ENCODE measurements at places on chromosomes 6 and 20.

- DNase-seq = no peak
Measured at GRCh38 chr6:110432285-110432900, 17.0 kb upstream of the DDO start.

- no peak for DNase-seq
Measured at GRCh38 chr20:20802328-20802727, 89.9 kb upstream of the RALGAPA2 start.

DNA sequence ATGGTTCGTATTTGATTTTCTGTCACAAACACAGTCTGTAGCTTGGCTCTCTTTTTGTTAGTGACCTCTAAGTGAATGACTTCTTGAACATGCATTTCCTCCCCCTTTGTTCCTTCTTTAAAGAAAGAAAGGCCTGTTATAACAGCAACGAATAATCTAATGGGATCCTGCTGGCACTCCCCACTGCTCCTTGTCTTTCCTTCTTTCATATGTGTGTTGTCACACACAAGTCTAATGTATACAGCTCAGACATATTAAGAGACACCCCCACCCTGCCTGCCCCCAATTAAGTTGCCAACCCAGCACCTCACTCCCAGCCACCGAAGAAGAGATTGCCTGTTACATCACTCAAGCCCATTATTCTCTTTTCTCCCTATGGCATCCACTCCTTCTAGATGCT is 4.9 kb upstream of the SAMD5 start:
- no peak for DNase-seq

DNA sequence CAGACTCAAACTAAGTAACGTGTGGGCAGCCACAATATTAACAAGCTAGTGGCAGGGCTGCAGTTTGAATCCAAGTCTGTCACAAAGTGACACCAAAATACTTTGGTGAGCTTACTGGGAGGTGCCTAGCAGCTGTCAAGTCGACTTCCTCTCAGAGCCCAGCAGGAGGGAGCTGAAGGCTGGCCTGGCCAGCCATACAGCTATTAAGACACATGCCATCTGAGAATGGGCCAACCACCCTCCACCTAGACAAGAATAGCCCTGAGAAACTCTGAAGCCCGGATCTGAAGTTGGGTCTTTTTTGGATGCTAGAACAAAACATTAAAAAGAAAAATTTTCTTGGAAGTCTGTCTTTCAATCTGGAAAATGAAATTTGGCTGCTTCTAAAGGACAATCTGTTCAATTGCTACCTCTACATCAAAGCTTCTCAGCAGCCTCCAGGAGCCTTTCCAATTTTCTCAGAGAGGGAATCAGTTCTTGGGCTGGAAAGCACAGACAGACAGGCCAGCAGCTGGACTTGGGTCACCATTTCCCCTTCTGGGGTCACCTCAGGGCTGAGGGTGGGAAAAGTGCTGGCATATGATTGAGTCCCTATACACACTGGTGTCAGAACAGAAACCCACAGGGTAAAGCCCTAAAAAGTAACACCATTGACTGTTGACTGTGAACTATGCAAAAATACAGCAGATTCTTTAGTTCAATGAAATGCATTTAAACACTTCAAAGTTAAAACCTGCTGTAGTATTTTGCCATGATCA is 42.9 kb downstream of the UQCC1 start:
- no peak for DNase-seq

- DNase-seq = no peak
Measured at GRCh38 chr6:6508643-6509042, 79.9 kb upstream of the LY86 start.

DNA sequence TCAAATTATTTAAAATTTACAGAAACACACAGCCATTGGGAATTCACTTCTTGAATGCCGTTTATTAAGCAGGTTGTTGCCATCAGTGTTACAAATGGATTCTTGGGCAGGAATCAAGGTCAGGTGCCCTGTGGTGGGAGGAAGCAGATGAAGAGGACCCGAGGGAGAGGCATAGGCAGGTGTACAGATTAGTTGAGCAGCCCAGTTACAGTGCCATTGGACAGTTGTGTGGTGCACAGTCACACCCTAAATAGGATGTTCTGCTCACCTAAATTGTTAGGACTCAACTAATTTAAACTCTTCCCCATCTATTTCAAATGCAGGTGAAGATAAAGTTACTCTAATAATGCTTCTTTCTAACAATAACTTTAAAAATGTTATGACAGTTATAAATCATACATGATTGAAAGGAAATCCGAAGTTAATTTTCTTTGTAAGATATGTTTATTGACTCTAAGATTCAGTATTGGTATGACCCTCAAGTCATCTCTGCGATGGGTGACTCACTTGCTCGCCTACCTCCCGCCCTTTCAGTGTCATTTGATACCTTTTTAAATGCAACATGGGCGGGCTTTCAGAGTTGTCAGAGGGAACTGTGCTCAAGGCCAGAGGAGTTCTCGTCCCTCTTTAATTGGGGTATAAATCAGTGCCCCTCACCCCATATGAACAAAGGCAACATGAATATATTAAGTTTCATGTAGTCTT is 35.1 kb downstream of the DSE start:
- DNase-seq = no peak

GRCh38 chr6:130694606-130695005 is 132.6 kb upstream of the SMLR1 start:
- DNase-seq = no peak

DNA sequence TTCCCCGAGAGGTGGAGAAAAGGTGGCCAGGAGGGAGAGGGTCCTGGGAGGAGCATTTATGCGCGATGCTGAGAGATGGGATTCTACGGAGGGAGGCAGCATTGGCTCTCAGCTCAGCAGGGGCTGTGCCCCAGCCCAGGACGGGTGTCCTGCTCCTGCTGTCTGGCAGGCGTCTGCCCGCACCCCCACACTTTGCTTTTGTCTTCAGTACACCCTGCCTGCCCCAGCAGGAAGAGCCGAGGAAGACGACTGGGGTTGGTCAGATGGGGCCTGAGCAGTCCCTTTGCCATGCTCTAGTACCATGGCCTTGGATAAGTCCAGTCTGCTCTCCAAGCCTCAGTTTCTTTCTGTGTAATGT is 68.5 kb downstream of the TCP11 start:
- no peak for DNase-seq

DNA sequence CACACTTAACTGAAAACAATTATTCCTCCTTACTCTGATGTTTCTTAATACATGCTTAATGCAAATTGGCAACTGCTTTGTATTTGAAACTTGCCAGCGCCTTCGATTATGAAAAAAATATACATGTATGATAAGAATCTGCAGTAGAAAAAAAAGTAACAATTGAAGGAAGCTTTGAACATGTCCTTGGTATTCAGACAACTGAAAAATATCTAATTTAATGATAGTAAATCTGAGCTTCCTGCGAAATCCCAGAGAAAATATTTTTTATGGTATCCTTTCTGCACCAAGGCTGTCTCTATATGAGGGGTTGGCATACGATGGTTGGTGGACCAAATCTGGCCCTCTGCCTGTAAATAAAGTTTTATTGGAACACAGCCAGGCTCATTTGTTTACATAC is 186.2 kb downstream of the HDGFL1 start:
- no peak for DNase-seq

- DNase-seq = no peak
Measured at GRCh38 chr6:55666606-55667225, 87.7 kb upstream of the HMGCLL1 start.

DNA sequence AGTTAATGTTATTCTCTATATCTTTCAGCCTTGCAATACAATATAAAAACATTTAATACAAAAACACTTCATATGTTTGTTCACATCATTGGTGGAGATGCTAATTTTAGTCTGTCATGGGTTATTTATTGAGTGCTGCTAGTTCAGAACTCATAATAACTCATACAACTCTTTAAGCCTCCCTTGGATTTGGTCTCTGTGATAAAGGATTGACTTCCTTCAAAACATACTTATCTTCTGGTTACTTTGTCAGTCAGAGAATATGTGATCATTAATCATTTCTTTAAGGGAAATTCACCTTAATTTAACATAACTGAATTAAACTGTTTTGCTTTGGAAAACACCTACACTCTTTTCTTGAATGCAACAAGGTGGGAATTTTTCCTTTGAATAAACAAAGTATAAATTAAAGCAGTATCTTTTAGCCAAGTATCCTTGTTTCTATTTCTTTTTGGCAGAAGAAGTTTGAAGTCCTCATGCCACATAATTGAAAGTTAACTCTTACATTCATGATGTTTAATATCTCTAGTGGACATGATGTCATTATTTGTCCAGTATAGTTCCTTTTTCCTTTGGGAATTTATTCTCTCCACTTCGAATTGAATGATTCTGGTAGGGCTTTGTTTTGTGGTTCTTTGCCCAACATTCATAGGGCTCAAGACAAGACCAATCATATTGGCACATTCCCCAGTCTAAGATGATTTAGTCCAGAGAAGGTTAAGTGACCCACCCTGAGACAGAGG is 133.2 kb upstream of the CENPW start:
- DNase-seq = no peak

- DNase-seq = no peak
Measured at GRCh38 chr20:20396794-20397193, 28.9 kb downstream of the INSM1 start.

DNA sequence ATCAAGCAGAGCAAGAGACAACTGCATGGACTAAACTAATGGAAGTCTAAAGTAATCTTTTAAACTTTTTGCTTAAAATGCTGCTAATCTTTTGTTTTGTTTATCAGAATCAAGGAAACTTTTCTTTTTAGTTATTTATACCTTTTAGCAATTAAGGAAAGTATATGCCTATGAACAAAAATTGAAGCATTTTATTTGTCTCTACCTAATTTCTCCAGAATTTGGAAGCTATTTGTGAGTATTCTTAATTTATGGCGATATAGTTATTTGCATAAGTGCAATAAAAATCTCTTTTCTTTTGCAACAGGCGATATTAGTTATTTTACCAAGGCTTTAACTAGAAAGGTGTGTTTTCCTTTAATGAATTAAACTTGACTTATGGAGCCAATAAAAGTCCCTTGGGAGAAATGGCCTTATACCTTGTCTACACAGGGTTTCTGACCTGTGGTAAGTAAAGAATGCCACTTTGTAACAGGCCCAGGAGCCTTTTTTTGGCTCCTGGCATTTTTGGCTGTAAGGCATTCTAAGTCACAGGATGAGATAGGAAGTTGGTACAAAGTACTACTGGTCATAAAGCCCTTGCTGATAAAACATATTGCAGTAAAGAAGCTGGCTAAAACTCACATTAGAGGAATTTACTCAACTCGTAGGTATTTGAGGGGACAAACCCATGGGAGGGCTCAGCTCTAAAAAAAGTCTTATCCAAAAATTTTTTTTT is 37.2 kb downstream of the TMEM14A start:
- no peak for DNase-seq

DNA sequence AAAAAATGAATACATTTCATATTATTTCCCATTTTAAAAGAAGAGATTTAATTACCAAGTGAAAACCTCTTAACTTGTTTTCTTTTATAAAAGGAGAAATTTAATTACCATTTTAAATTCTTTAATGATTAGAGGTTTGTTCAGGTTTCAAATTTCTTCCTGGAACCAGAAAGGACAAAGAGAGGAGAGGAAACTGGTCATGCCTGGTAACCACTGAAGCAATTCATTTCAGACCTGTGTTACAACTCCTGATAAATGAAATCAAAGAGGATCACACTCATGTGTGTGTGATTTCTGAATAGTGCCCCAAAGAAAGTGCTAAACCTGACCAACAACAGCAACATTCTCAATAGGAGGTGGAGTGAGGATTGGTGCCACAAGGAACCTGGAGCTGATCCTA is 12.6 kb upstream of the SLPI start:
- DNase-seq = no peak

- DNase-seq = no peak
Measured at GRCh38 chr6:135983718-135984343, 132.3 kb downstream of the PDE7B start.

- DNase-seq = no peak
Measured at GRCh38 chr6:143700684-143701348, 23.1 kb downstream of the PHACTR2 start.

GRCh38 chr6:127841811-127842210 is 59.0 kb downstream of the THEMIS start:
- no peak for DNase-seq
